ENCODE measurements at places on chromosomes 5 and 9.

DNA sequence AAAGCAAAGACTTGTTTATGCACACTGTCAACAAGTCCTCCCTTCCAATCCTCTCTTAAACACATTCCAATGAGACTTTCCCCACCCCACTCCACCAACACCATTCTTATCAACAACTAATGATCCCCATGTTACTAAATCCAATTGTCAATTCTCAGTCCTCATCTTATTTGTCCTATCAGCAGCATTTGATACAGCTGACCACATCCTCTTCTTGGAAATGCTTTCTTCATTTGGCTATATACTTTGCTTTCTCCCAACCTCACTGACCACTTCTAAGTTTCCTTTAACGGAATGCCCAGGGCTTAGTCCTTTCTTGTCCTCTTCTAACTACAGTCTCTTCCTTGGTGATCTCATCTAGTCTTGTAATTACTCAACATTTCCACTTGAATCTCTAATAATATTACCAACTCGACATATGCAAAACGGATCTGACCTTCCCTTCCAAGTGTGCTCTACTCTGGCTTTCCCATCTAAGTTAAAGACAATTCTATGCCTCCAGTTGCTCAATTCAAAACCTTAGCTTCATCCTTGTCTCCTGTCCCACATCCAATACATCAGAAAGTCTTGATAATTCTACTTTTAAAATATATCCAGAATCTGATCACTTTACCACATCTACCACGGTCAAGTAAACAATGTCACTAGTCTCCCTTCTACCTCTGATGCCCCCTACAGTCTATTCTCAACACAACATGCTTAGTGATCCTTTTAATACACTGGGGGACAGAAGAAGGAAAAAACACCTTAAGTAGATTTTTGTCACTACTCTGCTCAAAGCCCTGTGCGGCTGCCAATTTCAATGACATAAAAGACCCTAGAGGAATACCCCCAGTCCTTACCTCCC, 25.5 kb downstream of the AGTPBP1 start:
- no peak for DNase-seq

GRCh38 chr5:50667653-50668595, 1.5 kb downstream of the PARP8 start:
- peak; percentile 40 for DNase-seq

GRCh38 chr5:133228316-133228715, 176.5 kb downstream of the HSPA4 start:
- no peak for DNase-seq

GRCh38 chr5:168377525-168377924, 86.1 kb downstream of the WWC1 start:
- DNase-seq, result no peak

GRCh38 chr5:65041296-65042158, 272.8 kb downstream of the CWC27 start:
- no peak for DNase-seq

- DNase-seq, result no peak
Observed at GRCh38 chr5:136731241-136731900, 366.0 kb upstream of the TRPC7 start.

GRCh38 chr9:129851821-129852220, 16.6 kb downstream of the USP20 start:
- no peak for DNase-seq

GRCh38 chr5:141657404-141657803, 6.2 kb upstream of the FCHSD1 start:
- DNase-seq, result no peak

GRCh38 chr5:158573829-158574228, 525.9 kb downstream of the EBF1 start:
- no peak for DNase-seq

DNA sequence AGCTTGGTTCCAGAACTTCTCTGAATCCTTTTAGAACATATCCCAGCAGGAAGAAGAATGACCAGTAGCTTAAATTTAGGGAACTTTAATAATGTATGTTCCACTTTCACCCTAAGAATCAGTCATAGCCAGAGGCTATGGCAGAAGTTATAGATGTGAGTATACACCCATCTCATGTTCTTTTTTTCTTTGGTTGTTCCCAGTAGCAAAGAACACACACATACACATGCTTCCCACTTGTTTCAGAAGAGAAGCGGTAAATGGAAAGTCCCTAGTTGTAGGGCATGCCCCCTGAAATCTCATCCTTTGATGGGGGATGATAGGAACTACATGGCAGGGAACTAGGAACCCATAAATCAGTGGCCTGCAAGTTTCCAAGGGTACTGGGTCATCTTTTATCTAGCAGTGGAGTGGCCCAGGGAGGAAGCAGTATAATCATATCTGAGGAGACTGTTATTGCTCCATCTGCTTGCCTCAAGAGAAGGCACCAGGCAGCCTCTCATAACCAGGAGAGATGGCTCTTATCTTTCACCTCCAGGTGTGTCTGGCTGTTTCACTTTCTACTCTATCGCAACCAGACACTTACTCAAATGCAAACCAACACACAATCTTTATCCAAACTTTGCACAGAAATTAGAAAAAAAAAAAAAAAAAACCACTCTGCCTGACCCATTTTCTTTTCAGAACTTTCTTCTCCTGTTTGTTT, 109.5 kb downstream of the SNCAIP start:
- DNase-seq, result no peak

- no peak for DNase-seq
Observed at GRCh38 chr9:83138422-83139135, 75.6 kb upstream of the RASEF start.

- DNase-seq, result no peak
Observed at GRCh38 chr9:34498553-34498952, 24.2 kb downstream of the ENHO start.

DNA sequence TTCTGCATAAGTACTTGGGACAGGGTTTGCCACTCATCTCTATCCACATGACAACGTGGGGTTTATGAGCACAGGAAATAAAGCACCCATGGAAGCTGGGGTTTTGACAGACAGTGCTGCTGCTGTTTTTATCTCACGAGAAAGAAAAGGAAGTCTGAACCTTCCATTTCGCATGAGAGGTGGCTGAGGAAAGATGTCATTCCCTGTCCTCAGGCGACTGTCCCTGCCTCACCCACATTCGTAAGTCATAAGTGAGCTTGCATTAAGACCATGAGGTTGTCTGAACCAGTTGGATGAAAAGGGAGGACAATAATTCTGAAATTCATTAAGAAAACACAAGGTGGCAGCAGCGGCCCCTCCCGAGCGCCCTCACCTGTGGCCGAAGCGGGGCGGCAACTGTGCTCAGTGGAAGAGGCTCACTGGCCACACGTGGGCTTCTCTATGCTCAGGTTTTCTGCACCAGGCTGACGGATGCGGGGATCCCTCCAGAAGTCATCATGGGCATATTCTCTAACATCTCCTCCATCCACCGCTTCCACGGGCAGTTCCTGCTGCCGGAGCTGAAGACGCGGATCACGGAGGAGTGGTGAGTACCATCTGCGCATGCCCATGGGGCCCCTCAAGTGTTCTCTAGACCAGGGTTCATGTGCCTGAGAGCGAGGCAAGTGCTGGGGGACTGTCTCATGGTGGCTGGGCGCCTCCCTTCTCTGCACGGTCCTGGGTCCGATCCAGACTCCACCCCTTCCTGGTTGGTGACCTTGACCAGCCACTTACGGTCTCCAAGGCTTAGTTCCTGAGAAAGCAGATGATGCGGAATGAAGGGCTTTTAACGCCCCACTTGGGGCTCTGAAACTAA, 54.7 kb upstream of the SUSD3 start:
- DNase-seq, result no peak

DNA sequence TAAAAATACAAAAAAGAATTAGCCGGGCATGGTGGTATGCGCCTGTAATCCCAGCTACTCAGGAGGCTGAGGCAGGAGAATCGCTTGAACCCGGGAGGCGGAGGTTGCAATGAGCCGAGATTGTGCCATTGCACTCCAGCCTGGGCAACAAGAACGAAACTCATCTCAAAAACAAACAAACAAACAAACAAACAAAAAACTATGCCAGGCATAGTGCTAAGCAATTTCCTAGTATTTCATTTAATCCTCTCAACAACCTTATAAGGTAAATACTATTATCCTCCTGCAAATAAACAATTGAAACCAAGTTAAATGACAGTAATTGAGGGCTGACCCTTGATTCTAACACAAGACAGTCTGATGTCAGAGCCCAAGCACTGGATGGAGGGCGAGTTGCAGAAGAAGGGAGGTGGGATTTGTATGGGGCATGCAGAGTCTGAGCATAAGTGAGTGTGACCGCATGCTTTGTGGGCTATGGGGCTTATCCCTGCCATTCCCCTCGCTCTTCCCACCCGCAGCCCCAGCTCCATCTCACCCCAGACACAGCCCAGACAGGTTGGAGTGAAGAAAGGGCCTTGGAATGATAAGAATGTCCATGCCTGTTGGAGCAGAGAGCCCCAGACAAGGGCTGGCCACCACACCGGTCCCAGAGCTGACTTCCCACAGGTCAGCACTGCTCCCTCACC, 24.3 kb upstream of the RPS14 start:
- no peak for DNase-seq

- no peak for DNase-seq
Observed at GRCh38 chr9:130634191-130634768, 30.1 kb upstream of the PRDM12 start.

GRCh38 chr9:89994988-89995613, 390.3 kb downstream of the GADD45G start:
- DNase-seq, result no peak

GRCh38 chr9:134027561-134027960, 2.3 kb downstream of the BRD3OS start:
- DNase-seq, result no peak

DNA sequence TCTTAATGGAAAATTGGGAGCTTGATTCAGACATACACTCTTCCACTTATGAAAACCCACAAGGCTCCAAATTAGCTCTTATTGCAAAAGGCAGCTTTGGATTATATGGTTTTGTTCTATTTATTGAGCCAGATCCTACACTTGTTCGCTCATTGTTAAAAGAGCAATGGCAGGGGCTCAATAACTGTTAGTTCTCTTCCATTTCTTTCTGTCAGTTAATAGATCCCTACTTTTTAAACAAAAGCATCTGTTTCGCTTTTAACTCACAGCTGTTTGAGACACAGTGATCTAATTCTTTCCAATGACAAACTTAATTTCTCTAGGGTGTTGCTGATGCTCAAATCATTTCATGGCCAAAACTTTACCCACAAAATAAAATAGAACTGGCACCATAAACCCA, 11.7 kb downstream of the C5 start:
- DNase-seq, result no peak

- no peak for DNase-seq
Observed at GRCh38 chr9:126612813-126613641, 701 bp upstream of the LMX1B start.

- no peak for DNase-seq
Observed at GRCh38 chr5:22643356-22643755, 209.8 kb downstream of the CDH12 start.

DNA sequence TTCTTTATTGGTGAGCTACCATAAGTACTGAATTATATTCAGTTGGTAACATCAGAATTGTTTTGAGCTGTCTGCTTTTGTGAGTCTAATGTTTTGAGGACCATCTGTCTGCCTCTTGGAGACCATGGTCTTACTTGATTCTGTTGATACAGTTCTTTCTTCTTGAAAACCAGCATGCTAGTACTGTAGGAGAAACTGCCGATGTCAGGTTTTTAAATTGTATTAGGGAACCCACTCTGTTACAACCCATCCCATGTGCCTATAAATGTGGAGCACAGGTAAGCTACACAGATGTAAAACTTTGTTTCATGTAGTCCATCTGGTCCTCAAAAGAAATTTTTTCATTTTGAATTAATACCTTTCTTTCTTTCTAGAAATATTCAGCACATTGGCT, 103.4 kb upstream of the DMRTA1 start:
- no peak for DNase-seq

DNA sequence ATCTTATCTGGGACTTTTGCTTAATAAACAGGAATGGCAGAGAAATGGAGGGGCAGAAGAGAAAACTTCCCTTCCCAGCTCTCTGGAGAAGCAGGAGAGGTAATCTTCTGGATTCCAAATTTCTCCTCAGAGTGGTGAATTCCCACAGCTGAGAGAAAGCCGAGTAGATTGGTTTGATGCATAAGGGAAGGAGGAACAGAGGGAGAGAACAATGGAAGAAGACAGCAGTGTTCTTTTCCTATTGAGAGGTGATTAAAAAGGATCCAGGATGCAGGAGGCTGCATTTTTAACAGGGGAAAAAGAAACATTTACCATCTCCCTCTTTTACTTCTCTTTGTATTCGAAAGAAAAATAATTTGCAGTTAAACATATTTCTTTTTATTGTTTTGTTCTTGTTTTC, 13.1 kb downstream of the SH3RF2 start:
- no peak for DNase-seq

- no peak for DNase-seq
Observed at GRCh38 chr9:135792268-135793128, 90.5 kb downstream of the KCNT1 start.

DNA sequence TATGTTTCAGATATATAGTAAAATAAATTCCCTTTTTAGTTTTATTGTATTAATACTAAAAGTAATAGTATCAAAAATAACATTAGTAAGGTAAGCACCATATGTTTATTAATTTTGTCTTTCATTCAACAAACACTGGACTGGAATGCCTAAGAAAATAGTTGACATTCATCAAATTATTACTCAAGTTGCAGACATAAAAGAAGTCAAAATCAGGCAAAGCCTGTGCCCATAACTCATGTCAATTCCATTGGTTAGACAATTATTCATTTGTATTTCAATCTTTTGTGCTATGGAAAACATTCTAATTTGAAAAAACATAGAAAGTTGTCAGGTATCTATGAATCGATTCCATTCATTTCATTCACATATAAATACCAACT, 158.9 kb downstream of the CEMIP2 start:
- DNase-seq, result no peak

DNA sequence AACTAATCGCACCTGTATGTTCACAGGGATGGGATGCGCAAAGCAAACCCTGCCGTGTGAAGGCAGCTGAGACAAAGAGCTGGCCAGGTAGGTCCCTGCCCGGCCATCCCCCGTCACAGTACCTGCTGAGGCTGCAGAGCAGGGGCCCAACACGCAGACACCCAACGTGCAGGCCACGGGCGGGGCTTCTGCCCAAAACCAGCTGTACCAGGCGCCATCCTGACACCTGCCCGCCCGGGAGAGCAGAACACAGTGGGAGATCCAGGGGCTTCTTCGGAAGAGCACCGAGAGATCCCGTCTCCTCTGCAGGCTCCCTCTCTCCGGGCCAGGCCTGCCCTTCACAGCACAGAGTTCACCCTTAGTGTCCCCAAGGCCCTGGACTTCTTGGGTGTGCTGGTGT, 28.4 kb downstream of the ABO start:
- no peak for DNase-seq

DNA sequence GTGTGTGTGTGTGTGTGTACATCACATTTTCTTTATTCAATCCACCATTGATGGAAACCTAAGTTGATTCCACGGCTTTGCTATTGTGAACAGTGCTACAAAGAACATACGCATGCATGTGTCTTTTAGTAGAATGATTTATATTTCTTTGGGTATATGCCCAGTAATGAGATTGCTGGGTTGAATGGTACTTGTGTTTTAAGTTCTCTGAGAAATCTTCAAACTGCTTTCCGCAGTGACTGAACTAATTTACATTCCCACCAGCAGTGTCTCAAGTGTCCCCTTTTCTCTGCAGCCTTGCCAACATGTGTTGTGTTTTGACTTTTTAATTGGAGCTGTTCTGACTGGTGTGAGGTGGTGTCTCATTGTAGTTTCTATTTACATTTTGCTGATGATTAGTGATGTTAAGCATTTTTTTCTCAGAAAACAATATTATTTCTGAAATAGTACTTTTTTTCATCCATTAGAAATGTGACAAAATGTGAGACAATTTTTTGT, 769.7 kb downstream of the TAF11L14 start:
- DNase-seq, result no peak
